ENCODE measurements at places on chromosomes 7 and 10.

GRCh38 chr10:112213098-112213823 lies 29.7 kb upstream of the GPAM start:
- no peak for DNase-seq

GRCh38 chr7:77899516-77899915 lies 100.9 kb downstream of the PHTF2 start:
- DNase-seq = no peak

DNA sequence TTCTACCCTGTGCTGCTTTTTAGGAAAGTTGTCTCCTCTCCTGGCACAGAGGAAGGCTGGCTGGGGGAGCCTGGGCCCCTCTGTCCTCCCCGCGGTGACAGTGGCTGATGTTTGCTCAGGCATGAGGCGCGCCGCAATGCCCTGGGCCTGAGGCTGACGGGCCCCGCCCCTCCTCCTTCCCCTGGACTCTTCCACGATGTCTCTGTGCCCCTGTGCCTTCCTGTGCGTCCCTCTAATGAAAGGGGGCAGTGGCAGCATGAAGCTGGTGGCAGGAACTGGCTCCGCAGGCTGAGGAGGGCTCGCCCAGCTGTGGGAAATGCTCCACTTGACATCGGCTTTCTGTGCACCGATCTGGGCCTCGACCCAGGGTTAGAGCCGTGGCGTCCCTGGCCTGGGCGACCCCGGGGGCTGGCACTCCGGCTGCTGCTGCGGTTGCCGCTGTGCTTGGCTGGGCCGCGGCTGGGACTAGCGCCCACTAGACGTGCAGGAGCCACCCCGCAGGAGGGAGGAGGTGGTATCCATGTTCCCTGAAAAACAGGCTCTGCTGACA lies 67.9 kb downstream of the ZNF680 start:
- no peak for DNase-seq

DNA sequence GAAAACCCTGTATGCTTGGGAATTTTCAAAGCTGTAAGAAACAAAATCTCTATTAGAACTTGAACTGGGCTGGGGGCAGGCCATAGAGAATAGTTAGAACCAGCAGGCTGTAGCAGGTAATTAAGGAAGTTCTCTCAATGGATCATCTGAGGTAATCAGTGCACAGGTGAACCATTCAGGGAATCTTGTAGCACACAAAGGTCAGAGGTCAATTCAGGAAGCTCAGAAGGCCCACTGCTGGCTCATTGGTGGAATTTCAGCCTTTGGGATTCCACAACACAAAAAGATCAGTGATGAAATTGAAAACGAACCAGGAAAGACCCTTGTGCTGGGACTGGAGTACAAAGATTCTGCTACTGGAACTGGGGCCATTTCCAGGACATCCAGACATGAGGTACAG lies 82.0 kb downstream of the TMEM168 start:
- no peak for DNase-seq

DNA sequence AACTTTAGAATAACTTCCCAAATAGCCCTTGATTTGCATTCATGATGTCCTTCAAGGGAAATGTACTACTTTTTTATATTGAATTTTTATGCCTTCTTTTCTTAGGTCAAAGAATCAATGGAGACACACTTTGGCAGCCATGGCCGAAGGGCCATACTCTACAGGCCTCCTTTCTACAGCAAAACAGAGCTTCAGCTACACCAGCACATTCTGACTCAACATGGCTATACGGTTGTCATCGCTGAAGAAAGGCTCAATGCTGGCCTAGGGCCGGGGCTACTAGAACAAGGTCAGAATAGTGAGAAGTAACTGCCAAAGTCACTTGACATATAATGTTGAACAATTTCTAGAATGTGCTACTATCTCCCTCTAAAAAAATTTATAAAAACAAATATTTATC lies 27.0 kb downstream of the CPED1 start:
- no peak for DNase-seq

GRCh38 chr10:131247873-131248272 lies 63.6 kb downstream of the TCERG1L start:
- DNase-seq = no peak

GRCh38 chr7:29032146-29032545 lies 74.0 kb upstream of the TRIL start:
- no peak for DNase-seq

GRCh38 chr7:50687575-50688225 lies 95.0 kb downstream of the GRB10 start:
- DNase-seq = no peak

GRCh38 chr7:37815671-37816371 lies 32.6 kb upstream of the NME8 start:
- no peak for DNase-seq

GRCh38 chr7:149804106-149804505 lies 30.7 kb upstream of the ZNF467 start:
- no peak for DNase-seq

GRCh38 chr7:122014697-122015096 lies 129.4 kb downstream of the AASS start:
- DNase-seq = no peak

All from trophoblast cell (in vitro differentiated cells and primary cell).